Stimulated activated CD4-positive, alpha-beta T cell treated with anti-CD3 and anti-CD28 coated beads, Interleukin-2, amount 100 ng/mL, for 48 hours (primary cell): ENCODE measurements at places on chromosomes 12 and 14.

GRCh38 chr14:100819453-100819828 is 6.5 kb upstream of the MEG3 start:
- no peak for DNase-seq

DNA sequence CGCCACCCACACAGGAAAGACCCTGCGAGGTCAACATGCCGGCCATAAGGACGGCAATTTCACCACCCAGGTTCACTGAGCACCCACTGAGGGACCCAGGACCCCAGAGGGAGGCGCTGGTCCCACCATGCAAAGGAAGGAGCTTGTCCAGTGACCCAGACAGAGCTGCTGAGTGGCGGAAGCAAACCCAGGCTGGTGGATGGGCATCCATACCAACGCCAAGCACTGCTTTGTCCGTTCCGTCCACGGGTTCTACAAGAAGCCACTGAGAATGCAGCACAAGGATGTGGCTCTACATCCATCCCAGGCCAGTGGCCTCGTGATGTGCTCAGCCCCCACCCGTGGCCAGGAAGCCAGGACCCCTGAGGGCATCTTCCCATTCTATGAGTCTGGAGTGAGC is 23.8 kb upstream of the GOLGA3 start:
- DNase-seq, result no peak

- DNase-seq, result no peak
Observed at GRCh38 chr12:4809013-4809448, 88.8 kb downstream of the GALNT8 start.

DNA sequence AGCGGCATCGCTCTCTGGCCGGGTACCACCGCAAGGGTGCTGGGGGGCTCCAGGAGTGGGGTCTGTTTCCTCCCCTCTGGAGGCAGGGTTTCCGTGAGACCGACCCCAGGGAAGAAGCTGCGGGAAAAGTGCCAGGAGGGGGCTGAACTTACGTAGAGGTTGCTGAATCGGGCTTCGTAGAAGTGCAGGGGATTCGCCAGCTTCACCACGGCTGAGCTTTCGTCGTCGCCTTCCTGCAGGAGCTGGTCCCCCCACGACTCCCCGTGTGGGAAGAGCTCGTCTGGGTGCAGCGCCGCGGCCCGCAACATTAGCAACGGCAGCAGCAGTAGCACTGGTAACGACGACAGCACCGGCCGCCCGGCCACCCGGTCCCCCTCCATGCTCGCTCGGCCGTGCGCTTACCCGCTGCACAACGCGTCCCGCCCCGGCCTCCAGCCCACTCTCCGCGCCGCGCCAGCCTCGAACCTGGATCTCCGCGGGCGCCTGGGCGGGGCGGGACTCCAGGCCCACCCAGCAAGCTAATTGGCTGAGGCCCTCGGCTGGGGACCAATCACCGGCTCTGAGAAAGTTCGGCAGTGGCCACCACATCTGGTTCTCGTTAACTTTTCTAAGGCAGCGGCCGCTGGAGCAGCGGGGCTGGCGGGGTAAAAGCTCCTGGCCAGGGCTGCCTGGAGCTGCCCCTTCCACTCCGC is at the start of gene NID2:
Gene NID2 (minus strand): TSS at position 445 of the 692 bp plus-strand sequence. CDS start 65 bp downstream, at position 380.
- peak; percentile 51 for DNase-seq

DNA sequence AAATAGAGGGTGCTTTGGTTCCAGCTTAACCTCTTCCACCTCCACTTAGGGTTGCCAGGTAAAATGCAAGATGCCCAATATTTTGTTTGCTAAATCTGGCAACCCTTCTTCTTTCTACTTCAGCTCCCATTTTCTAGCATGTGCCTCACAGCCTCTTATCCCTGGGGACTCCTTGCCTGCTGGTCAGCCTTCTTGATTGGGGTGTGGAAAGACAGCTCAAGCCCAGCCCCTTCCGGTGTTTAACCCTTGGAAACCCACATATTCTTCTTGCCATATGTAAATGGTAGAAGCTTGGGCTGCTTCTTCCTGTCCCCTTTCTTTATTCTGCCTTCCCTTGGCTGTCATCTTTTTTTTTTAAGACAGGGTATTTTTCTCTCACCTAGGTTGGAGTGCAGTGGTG is 5.7 kb downstream of the SPIC start:
- DNase-seq, result no peak

- no peak for DNase-seq
Observed at GRCh38 chr12:13106666-13107065, 3.2 kb upstream of the GSG1 start.

DNA sequence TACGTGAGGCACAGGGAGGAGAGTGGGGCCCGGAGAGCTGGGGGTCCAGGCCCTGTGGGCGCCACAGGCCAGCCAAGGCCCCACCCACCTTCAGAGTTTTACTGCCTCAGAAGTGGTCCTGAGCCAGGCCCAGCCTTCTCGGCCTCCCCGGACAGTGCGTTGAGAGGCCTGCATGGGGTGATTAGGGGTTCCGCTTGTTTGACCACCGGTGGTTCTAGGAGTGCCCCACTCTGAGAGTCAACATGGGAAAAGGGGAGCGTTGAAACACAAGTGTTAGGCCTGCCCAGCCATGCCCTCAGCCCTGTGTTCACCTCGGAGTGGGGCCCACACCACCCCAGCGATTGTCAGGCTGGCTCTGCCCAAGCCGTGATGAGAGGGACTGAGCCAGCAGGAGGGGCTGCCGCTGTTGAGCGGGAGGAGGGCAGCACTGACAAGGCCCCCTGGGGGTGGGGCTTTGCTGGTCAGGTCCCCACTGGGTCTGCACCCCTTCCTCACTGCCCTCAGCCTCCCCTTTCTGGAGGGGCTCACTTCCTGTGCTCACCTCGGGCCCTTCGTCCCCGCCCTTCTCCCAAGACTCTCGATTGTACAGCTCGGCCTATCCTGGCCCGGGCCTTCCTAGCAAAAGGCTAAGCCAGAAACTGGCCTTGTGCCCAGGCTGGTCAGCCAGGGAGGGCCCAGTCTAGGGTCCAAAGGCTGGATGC is 4.8 kb downstream of the CKB start:
- no peak for DNase-seq

- DNase-seq, result no peak
Observed at GRCh38 chr12:98449584-98449983, 65.8 kb upstream of the TMPO start.

DNA sequence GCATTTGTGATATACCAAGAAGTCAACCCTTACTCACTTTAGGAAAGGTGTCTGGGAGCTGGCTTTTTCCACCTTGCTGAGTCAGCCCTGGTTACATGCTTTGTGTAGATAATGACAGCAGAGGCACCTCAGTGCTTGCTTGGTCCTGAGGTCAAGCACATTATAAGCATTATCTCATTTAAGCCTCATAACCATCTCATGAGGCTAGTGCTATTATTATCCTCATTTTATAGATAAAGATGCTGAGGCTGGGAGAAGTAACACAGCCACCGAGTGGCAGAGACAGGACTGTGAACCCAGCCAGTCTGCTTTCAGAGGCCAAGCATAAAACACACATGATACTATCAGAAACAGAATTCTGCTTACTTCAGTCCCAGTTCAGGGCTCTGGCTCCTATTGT is 29.4 kb downstream of the MAX start:
- DNase-seq, result no peak

GRCh38 chr12:50647031-50647430 is 116.9 kb upstream of the ATF1 start:
- no peak for DNase-seq

GRCh38 chr14:66119606-66120231 is 366.5 kb upstream of the CCDC196 start:
- no peak for DNase-seq

- DNase-seq, result no peak
Observed at GRCh38 chr14:100944052-100944451, 40.5 kb upstream of the RTL1 start.

DNA sequence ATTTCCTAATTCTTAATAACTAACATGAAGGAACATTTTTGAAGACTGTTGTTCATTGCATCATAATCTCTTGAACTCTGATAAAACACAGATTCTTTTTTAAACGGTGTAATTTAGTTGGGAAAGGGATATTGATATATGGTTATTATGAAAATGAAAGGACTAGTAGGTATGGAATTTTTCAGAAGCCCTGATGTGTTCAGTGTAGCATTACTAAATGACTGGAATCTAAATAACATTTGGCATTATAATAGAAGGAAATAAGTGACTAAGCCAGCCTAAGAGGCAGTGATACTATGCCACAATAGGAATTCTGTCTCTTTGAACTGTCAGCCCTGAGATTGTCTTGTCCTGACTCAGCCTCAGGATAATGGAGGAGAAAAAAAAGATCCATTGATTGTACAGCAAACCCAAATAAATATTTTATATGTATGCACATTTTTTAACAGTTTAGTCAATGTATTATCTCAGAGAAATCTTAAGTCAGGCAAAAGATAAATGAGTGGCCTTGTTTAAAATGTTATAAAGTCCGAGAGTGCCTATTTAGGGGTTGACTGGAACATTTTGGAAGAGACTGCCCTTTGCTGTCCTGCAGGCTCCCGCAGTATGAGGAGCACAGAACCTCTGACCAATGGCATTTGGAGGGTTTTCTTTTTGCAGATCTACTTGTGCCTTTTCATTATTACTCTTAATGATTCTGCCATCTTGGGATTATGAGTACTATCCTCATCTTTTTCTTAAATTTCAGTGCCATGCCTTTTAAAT is 271.2 kb downstream of the EGLN3 start:
- no peak for DNase-seq

- DNase-seq, result no peak
Observed at GRCh38 chr14:100552524-100553125, 34.6 kb downstream of the BEGAIN start.

DNA sequence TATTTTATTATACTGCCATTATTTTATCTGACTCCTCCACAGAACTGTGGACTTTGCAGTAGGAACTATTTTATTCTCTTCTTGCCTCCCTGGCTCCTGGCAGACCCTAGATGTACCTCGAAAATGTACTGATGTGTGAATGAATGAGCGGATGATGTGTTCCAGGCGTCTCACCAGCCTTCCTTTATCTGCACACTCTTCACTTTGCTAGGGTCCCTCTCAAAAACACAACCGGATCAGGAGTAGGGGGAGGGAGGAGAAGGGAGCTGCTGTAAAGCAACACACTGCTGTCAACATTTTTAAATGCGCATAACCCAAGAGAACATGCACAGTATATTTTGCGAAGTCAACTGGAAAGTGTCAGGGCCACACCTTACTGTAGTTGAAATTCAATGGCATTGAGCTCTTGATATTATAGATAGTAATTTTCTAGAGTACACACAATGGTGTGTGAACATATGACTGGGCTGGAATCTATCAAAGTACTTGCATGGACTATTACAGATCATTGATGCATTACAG is 36.3 kb downstream of the SRGAP1 start:
- no peak for DNase-seq

- DNase-seq, result no peak
Observed at GRCh38 chr14:103260629-103261124, 73.4 kb upstream of the EIF5 start.

DNA sequence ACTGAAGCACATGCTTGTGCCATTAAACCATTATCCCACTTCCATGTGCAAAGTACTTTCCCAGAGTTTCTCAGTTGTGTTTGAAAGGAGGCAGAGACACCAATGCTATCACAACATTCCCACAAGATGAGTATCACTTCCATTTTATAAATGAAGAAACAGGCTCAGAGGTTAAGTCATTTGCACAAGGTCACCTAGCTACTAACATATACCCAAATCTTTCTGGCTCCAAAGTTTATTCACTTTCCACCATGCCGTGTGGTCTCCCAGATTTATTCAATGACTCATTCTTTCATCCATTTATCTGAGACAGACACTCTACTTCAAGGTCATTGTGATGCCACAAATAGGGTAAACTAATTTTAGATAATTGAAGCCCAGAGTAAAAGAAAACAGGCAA is 9.4 kb downstream of the ART4 start:
- DNase-seq, result no peak

- DNase-seq, result no peak
Observed at GRCh38 chr12:48419116-48419935, 53.0 kb upstream of the ANP32D start.
